CD4-positive, alpha-beta T cell treated with Interleukin-12 subunit alpha and Interleukin-12 subunit beta, for 1 hour (primary cell): ENCODE measurements at places on chromosomes 16 and 17.
A peak's percentile ranks its signal among the peaks of the same experiment; 100 is the strongest.

DNA sequence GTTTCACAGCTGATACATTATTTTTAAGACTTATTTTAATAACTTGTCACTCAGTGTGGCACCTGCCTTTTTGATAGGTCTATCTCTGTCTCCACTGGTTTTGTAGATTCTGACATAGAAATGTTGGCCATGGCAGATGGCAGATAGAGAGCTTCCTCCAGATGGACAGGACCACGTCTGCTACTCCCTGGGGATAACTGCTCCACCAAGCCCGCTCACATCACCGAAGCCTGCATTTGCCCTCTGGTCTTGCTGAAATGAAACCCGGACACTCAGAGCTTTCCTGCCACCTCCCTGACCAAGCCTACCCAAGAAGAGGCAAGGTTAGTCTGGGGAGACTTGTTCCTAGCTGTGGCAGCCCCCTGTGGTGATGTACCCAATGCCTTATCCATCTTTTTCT, 16.4 kb upstream of the HAP1 start:
- DNase-seq = no peak

GRCh38 chr16:47946092-47946491, 209.7 kb downstream of the ABCC12 start:
- DNase-seq = no peak

DNA sequence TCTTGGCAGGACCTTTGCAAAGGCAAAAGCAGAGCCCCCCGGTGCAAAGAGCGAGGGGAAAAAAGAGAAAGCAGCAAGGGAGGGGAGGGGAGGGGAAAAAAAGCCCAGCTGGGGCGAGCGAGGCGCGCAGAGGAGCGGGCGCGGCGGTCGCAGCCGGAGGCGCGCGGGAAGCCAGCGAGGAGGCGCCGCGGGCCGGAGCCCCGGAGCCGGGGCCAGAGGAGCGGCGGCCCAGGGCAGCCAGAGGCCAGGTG, 129 bp downstream of the IRX5 start:
- DNase-seq = no peak

DNA sequence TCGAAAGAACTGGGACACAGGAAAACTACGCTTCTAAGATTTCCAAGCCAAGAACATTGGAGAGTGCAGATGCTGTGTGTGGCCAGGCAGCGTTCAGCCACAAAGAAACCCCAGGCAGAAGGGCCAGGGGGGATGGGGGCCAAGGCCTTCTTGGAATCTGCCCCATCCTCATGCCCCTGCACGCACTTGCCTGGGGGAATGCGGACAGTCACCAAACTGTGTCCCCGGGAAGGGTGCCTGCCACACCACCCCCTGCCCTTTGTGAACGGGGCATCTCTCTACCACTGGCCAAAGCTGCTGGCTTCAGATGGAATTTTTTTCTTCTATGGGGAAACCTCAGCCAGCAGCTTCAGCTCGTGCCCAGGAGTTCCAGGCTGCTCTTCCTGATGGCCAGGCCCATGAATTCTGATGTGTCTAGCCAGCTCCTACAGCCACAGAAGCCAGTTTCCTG, 32.0 kb upstream of the DNAH17 start:
- DNase-seq = no peak

DNA sequence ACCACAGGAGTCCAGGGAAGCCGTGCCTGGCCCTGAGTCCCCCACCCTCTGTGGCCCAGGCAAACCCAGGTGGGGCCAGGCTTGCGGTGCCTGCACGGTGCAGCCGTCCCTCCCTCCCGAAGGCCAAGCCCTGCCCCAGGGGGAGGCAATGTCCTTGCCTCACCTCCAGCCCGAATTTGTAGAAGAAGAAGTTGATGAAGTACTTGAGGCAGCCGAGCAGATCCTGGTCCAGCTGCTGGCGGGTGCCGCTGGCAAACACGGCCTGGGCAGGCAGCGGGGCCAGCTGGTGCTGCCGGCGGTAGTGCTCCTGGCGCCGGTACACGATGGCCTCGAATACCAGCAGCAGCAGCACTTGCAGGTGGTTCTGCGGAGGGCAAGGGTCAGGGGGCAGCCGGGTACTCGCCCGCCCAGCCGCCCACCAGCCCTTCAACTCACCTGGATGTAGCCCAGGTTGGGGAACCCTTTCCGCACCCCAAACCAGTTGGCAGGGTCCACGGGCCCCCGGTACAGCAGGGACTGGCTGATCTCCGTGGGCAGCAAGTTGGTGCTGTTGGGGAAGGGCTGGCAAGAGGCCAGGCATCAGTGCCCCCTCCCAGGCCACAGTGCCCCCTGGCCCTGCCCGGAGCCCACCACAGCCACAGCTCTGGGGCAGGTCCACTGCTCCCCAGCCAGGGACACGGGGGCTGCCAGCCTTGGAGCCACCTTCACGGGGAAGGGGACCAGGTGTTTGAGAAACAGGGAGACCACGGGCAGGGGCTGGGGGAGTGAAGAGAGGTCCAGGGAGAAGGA, 26.1 kb downstream of the CTU2 start:
- no peak for DNase-seq

GRCh38 chr16:68987734-68988457, 117.6 kb upstream of the HAS3 start:
- DNase-seq = no peak

GRCh38 chr16:70601576-70602575, 44.5 kb upstream of the IL34 start:
- no peak for DNase-seq

GRCh38 chr17:61442136-61442775, 10.0 kb upstream of the TBX4 start:
- no peak for DNase-seq

GRCh38 chr17:28526381-28526780, 20.2 kb downstream of the FOXN1 start:
- DNase-seq = no peak

DNA sequence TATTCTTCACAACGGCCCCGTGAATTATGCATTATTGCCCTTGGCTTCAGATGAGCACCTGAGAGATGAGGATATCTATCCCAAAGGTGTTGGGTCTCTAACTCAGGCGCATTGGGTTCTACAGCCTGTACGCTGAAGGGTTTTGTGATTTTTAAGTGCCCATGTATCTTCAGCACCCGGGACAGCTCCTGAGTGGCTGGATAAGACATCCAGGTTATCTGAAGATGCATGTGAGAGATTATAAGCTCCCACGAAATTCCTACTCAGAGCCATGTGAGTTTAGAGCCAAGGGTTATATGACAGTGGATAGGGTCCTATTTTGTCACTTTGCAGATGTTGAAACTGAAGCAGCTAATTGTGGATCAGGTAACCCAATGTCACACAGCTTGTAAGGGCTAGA, 612.3 kb upstream of the EEF2KMT start:
- no peak for DNase-seq

DNA sequence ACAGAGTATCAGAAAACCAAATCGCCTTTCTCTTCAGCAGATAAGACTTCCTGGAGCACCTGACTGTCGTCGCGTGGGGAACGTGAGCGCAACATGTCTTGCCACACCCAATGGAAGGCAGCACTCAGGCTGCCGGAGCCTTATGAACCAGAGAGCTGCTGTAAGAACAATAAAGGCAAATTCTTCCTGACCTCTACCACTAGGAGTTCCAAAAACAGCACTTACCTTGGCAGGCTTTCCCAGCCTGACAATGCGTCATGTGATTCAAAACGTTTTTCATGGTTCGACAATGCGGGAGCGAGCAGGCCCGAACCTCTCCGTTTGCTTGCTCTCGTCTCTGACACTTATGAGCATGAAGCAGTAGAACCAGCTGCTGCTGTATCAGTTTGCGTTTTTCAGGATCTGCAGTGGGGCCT, 75.8 kb upstream of the TRAP1 start:
- DNase-seq = no peak

GRCh38 chr17:64423881-64424280, 25.0 kb upstream of the MILR1 start:
- no peak for DNase-seq

DNA sequence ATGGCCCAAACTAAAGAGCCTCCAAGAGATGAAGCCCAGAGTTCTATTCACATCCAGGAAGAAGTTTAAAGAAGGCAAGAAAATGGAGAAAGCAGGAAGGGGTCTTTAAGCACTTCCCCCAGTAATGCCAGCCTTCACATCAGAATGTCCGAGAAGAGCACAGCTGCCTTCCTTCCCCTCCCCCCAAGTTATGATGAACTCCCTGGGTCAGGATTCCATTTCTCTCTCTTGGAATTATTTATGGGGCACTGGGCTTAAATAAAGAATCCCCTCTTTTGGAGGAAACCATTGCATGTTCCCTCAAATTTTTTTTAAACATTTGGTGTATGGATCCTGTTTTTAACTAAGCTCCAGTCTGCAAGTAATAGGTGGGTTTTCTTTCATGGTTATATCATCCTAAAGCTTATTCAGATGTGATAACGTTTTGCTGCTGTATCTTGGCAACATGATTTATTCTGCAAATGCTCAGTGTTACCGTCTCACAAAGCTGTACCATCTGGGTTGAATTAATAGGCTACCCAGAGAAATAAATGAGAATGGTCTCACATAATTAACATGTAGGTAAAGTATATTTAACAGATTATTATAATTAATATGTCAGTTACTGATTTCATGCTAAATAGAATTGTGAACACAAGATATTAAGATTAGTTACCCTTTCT, 160.9 kb upstream of the TOX3 start:
- DNase-seq = no peak

DNA sequence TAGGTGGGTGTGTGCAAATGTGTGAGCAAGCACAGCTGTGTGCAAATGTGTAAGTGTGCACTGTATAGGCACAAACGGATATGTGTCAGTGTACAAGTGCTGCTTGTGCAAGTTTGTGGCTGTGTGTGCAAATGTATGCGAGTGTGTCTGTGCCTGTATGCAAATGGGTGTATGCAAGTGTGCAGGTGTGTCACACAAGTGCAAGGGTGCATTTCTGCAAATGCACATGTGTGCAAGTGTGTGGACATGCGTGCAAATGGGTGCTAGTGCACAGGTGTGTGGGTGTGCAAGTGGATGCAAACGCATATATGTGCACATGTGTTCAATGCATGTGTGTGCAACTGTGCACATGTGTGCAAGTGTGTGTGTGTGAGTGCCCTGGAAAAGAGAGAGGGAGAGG, 76.5 kb upstream of the TNRC6C start:
- DNase-seq = no peak

- no peak for DNase-seq
Observed at GRCh38 chr16:17552351-17552750, 81.6 kb upstream of the XYLT1 start.

DNA sequence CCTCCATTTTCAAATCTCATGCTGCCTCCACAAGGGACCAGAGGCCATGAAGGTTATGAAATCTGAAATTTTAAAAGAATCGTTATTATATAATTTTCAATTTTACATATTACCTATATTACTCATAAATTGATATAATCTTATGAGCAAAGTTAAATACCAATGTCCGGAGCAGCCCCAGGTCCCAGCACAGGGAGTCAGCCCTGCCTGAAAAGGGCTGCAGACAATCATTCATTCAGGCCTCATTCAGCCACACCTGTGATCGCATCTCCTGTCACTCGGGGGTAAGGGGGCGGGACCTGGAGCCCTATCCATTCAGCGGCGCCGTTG, 172.5 kb downstream of the AHSP start:
- no peak for DNase-seq

GRCh38 chr17:73400915-73401545, 89.2 kb upstream of the CDC42EP4 start:
- DNase-seq = no peak

- DNase-seq = no peak
Observed at GRCh38 chr17:14204084-14204483, 32.6 kb downstream of the CDRT15 start.

GRCh38 chr17:20012017-20012536, 2.9 kb downstream of the SPECC1 start:
- no peak for DNase-seq

DNA sequence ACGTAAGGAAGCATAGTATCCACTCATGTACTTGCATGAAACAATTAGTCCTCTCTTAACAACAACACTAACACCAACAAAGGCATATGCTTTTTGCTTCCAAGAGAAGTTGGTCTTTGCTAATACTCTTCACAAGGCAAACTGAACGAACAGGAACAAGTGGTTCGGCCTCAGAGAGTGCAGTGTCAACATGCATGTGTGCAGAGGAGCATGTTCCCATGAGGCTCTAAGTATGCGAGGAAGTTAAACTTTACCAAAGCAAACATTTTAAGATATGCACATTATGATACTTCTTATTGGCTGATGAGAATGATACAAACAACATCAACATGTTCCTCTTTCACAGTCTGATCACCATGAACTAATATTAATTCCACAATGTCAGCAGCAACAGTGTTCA, 285.3 kb upstream of the IRX5 start:
- DNase-seq = no peak

DNA sequence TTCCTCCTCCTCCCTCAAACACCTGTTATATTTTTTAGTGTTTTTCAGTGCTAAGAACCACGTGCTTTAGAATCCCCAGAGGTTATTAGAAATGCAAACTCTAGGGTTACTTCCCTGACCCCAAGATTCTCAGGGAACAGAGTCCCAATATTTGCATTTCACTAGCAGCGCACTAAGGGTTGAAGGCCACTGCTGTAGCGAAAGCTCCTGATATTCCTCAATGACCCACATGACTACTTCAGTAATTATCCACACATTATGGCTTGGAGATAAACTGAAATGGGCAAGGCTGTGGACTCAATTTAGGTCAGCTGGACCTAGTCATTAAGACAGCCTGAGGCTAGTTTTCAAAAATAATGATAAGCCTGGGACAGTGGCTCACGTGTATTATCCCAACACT, 78.5 kb upstream of the BCAR1 start:
- DNase-seq = no peak

GRCh38 chr17:76816590-76817135, 51.5 kb upstream of the MGAT5B start:
- DNase-seq = peak; percentile 59

- DNase-seq = no peak
Observed at GRCh38 chr17:74307984-74308773, 17.8 kb upstream of the KIF19 start.

DNA sequence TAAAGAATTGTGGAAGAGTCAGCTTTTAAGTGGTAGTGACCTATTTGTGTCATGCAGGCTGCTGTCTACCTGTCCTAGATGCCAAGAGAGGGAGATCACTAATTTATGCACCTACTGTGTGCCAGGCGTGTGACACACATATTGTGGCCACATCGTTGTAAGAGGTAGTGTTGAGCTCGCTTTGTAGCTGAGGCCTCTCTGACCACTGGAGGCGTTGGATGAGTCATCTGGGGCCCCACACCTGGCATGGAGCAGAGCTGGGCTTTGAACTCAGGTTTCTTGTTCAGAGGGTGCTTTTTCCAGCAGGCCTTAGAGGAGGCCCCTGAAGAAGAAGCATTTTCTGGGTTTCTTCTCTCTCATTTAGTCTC, 52.3 kb upstream of the LGALS9 start:
- DNase-seq = peak; percentile 5

GRCh38 chr16:11794996-11795886, 1.8 kb downstream of the ZC3H7A start:
- DNase-seq = no peak

GRCh38 chr16:70694088-70694867, 8.4 kb upstream of the MTSS2 start:
- no peak for DNase-seq

GRCh38 chr16:75798714-75799113, 72.4 kb upstream of the CPHXL start:
- no peak for DNase-seq
